Liver (tissue), 10 donors: ENCODE measurements at places on chromosomes 12 and 14.
A peak's percentile ranks its signal among the peaks of the same experiment; 100 is the strongest.

- DNase-seq, result no peak
These were observed 42.4 kb downstream of the NUAK1 start for GRCh38 chr12:106096376-106096775.

- DNase-seq, result no peak
These were observed 20.6 kb upstream of the CSRNP2 start for GRCh38 chr12:51103977-51104376.

DNA sequence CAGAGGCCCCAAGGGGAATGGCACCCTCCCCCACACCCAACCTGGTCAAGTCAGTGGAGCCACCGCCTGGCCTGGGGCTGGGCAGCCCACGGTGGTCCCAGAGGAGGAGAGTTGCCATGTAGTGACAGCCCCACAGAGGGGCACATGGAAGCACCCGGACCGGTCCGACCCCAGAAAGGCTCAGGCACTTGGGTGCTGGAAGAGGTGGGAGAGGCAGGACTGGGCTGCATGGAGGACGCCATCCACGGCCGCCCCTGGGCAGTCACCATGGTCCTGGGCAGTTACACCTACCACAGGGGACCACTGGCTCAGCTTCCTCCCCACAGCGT is 37.9 kb upstream of the TMEM179 start:
- DNase-seq, result no peak

DNA sequence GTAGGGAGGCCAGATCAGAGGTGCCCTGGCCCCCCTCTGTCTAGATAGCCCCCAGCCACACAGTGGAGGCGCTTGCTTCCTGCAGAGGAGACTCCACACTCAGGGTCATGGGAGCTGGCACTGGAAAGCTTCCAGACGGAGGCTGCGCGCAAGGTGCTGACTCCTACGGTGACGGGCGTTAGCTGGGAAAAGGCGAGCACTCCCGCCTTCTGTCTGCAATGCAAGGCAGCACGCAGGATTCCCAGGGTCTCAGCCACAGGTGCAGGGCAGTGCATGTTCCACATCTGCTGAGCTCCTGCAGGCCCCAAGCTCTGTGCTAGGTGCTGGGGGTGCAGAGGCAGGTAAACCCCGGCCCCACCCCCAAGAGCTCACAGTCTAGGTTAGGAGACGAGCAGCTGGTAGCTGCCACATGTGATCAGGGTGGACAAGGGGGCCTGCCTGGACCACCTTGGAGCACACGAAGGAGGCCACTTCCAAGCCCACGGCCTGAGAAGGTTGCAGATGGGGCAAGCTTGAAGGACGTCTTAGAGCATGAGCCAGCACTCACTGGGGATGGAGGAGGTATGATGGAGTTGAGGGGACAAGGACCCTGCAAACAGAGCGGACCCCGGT is 310.9 kb upstream of the DIO3 start:
- DNase-seq, result no peak

- DNase-seq, result no peak
These were observed 68.6 kb upstream of the SYT1 start for GRCh38 chr12:78795934-78796445.

GRCh38 chr14:104143521-104144452 is 5.4 kb downstream of the KIF26A start:
- DNase-seq, result no peak

GRCh38 chr14:23379366-23380196 is 2.7 kb downstream of the CMTM5 start:
- peak; percentile 75 for DNase-seq

DNA sequence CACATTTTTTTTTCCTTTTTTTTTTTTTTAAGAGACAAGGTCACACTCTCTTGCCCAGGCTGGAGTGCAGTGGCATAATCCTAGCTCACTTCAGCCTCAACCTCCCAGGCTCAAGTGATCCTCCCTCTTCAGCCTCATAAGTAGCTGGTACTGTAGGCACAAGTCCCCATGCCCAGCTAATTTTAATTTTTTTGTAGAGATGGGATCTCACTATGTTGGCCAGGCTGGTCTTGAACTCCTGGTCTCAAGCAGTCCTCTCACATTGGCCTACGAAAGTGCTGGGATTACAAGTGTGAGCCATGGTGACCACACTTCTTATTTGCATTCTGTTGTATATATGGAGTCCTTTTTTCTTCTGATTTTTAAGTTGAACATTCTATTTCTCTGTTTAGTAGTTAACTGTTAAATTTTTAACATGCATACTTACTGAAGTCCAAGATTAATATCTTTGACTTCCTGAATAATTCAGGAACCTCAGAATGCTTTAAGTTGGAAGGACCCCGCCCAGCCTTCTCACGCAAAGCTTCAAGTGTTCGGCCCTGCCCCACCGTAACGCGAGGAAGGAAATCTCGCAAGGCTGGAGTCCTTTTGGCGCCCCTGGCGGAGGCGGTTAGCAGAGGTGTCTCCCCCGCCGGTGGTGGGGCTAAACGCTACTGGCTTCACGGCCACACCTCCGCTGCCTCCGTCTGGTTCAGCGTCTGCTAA is 21.6 kb downstream of the SPATS2 start:
- DNase-seq, result peak; percentile 42

DNA sequence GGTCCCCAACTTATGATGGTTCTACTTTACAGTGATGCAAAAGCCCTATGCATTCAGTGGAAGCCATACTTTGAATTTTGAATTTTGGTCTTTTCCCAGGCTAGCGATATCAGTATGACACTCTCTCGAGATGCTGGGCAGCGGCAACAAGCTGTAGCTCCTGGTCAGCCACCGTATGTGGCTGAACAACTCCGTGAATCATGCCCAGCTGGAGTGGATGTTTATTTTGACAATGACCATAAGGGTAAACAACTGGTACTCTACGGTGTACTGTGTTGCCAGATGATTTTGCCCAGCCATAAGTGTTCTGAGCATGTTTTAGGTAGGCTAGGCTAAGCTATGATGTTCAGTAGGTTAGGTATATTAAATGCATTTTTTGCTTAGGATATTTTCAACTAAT is 8.2 kb upstream of the ZNF410 start:
- DNase-seq, result no peak

DNA sequence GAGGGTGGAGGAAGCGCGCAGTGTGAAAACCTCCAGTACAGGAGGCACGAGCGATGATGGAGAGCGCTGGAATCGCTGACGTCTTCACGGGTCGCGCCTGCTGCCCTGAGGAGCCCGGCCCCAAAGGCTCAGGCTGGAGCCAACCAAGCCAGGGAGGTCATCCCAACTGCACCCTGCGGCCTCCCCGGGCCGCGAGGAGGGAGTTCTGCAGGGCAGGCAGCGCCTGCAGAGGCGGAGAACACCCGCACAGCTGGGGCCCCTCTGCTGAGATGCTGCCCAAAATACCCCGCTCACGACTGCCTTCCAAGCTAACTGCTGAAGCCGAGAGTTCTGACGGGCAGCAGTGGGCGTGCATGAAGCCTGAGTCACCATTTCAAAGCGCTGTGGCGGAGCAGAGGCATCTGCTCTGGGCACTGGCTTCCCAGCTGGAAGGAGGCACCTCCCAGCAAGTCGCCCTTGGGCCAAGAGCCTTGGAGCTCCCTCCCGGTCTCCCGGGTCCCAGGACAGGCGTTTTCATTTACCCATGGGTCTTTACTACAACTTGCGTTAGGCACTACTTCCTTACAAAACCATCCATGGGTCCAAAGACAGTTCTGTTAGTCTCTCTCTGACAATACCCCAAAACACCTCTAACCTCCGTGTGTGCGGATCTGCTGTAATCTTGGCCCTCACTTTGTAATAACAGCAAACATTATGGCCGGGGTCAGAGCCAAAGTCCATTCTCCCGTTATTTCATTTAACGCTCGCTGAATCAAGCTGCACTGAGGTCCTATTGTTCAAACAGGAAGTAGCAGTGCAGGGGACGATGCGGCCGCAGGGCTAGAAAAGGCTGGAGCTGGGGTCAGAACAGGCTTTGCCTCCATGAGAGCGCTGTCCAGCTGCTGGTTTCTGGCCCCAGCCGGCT is 60.1 kb upstream of the RIMBP2 start:
- no peak for DNase-seq

DNA sequence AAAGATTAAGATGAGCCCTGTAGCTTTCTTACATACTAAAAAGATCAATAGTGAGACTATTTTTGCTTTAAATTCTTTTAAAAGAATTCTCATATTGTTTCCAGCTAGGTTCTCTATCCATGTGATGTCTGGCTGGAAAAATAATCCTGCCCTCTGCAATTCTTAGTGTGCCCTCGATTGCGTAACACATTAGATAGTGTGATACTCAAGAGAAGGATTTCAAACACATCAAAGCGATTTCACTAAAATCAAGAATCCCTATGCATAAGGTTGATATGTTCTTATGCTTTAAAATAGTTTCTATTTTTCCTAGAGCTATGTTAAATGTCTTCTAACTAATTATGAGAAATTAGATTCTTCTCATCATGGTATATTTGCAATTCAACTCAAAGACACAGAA is 127.3 kb upstream of the PLEKHA5 start:
- no peak for DNase-seq

GRCh38 chr12:71469258-71469750 is 29.7 kb downstream of the LGR5 start:
- no peak for DNase-seq

GRCh38 chr12:1279050-1279449 is 288.0 kb downstream of the ERC1 start:
- no peak for DNase-seq

GRCh38 chr14:103546652-103547454 is 15.6 kb downstream of the BAG5 start:
- DNase-seq, result peak; percentile 85

GRCh38 chr12:129109174-129110001 is 256.1 kb downstream of the GLT1D1 start:
- DNase-seq, result no peak

DNA sequence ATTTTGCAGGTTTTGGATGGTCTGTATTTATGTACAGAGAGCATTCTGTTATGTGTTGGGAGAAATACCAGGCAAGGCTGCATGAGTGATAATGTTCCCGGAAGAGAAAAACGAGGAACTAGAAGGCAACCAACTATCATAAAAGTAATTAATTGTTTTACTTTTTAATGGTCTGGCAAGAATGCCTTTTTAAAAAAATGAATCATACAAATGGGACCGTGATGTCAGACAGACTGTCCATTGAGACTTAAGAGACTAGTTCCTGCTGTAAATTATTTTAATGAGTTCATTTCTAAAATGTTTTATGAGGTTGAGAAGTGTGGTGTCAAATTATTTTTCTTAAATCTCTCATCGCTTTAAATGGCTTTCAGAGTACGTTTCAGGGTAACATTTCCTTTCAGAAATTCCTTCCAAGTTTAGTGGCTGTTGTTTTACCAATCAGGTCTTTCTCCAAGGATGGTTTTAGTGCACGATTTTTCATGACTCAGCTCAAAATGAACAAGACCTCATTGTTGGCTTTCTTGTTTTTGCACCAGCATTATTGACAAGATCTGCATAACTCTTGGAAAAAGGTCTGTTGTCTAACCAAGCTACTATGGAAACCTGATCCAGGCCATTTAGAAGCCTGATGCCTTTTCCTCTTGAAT is 86.1 kb upstream of the ARHGAP5 start:
- no peak for DNase-seq

DNA sequence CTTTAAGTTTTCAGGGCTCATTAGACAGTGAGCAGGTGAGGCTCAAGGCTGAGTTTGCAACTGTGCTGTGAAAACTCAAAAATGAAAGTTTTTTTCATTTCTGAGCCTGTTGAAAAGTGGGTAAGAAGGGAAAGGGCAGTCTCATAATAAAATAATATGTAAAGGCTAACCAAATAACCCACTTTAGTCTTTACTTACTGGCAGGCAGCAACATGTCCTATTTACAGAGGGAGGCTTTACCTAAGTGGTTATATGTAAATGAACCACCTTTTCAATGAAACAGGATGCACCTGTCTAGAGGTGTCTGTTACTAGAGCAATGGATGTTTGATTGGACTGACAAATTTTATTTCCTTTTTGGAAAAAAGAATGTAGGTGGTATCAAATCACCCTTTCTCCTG is 158.0 kb downstream of the ETV6 start:
- DNase-seq, result no peak

DNA sequence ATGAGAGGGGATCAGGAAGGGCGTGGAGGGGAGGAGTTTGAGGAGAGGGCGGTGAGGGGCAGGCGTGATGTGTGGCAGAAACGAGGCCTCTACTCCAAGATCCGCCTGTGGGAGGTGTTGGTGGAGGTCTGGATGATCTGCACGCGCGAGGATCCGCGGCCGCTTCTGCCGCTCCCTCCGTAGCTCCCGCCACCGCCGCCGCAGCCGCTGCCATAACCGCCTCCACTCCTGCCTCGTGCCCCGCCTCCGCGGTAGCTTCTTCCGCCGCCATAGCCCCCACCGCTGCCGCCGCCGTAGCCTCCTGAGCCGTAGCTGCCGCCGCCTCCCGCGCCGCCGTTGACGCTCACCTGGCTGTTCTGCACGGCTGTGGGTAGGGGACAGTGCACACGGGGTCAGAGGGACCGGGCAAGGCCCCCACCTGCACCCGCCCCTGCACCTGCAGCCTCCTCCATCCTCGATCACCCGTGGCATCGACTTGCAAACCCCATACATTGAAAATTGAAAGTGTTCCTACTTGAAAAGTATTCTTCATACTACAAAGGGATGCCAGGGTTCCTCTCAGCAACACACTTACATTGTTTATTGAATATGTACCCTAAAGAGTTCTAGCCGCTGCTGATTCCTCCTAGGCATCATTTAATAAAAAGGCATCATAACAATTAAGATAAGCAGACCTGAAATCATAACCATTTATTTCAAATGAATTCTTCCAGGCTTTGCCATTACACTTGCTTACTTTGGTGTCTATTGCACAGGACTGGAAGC is 11.1 kb upstream of the KRT1 start:
- no peak for DNase-seq

DNA sequence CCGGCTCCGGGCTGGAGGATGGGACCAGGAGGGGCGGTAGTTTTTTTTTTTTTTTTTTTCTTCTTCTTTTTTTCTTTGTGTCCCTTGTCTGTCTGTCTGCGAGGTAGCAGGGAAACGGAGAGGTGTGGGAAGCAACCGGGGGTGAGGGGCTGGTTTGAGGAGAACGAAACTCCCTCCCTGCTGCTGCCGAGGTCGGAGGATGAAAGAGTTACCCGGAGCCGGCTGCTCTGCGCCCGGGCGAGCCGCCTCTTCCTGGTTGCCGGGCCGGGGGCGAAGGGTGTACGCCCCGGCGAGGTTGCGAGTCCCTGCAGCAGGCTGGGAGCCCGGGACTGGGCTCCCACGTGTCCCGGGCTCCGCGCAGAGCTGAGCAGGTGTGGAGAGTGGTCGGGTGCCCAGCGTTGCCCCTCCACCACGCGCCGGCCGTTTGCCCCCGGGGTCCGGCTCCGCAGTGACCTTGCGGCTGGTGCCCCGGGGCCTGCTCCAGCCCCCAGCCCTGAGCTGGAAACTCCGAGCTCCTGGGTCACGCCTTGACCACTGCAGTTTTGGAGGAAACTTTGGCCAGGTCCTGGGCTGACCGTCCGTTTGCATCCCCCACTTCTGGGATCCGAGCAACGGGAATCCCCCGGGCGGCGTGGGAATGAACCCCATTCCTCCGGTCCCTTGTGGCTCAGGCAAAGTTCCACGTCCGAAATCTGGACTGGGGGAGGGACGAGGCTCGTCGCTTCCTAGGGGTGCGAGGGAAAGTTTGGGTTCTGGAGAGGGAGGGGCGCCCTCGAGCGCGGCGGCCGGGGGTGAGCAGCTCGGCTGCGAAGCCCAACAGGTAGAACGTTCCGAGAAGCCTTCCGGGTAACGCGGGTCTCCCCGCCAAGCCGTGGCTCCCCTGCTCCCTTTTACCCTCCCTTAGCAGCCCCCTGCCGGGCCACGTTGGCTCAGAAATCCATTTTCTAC is 1.3 kb downstream of the CHST11 start:
- DNase-seq, result peak; percentile 49

GRCh38 chr12:68391937-68392336 is 59.8 kb upstream of the MDM1 start:
- no peak for DNase-seq
